ENCODE measurements at places on chromosomes 1 and 21.

GRCh38 chr1:216641669-216642460 is 81.4 kb downstream of the ESRRG start:
- peak; percentile 50 for DNase-seq

DNA sequence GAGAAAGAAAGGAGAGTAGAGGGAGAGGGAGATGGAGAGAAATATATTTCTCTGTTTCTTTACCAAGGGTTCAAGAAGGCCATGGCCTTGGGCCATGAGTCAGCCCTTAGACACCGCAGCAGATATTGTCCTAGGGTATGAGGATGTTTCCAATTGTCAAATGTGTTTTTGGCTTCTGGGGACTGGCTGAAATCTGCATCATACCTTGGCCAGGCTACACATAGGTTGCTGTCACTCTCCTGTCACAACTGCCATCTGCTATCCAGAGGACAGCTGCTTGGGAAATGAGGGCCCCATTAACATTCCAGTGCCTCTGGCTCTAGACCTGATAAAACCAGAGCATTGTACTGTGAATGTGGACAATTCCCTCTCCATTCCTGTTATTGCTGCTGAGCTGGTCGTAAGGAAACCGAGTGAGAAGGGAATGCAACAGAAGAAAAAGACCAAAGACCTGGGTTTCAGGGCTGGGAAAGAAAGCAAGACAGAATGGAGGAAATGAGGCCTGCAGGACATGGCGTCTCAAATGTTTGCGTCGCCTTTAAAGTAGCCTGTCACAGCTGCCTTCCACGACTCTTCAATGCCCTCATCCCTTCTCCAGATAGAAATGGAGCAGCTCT is 8.8 kb upstream of the PIGC start:
- DNase-seq: no peak

GRCh38 chr1:94334764-94335163 is 83.4 kb upstream of the ABCD3 start:
- DNase-seq: no peak

DNA sequence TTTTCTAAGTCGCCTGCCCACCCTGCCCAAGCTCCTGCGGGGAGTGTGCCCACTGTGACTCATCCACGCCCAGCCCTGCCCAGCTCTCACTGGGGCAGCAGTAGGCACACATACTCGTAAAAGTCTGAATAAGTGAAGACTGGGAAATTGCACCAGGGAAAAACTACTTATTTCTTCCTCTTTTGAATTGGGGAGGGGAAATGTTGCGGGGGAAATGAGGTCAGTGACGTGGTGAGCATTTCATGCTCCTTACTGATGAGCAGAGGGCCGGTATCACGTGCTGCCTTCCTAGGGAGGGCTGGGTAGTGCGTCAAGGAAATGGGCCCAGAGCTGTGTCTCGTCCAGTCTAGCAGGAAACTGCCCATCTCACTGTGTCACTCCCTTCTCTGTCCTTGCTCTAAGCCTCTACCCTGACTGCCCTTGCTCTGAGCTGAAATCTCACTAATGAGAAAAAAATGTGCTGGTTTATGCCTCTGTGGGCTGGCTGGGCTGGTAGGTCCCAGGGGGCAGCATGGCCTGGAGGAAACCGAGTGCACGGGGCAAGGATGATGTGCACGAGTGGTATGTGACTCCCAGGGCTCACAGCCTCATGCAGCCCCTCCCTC is 13.5 kb upstream of the TNFRSF1B start:
- DNase-seq: no peak

DNA sequence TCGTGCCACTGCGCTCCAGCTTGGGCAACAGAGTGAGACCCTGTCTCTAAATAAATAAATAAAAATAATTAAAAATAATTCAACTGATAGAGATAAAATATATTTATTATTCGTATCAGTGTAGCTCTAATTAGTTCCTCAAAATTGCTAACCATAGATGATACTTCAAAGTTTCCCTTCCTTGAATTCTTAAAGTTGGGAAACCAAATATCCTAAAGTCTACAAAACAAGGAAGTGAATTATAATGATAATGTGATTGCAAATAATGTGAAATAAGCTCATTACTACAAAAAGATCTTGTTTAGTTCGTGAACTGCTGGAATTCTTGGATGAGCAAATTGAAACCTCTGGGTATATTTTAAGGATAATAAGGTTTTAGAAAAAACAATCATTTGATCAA is 60.5 kb downstream of the NUP210L start:
- DNase-seq: no peak

- DNase-seq: peak; percentile 92
Measured at GRCh38 chr1:10694633-10695627, 101.5 kb downstream of the CASZ1 start.

GRCh38 chr1:64171797-64172281 is 31.6 kb upstream of the UBE2U start:
- DNase-seq: no peak

GRCh38 chr1:60746278-60746791 is 336.0 kb upstream of the NFIA start:
- DNase-seq: peak; percentile 70

- peak; percentile 2 for DNase-seq
Measured at GRCh38 chr1:86706018-86706635, 1.8 kb downstream of the SH3GLB1 start.

DNA sequence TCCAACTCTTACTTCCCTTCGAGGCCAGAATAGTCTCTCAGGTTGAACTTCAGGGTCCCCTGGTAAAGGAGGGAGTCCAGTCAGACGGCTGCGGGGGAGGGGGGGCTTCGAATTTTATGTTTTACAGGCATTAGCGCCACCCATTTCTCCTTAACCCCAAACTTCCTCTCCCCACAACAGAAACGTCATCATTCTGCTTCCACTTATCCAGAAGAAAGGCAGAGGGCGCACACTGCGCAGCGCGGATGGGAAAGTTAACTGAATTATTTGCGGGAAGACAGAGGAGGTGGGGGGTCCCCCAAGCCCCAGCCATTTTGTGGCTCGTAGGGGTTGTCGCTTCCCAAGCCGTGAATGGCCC is 529 bp upstream of the PRMT2 start:
- DNase-seq: peak; percentile 97

- peak; percentile 79 for DNase-seq
Measured at GRCh38 chr1:56584910-56585528, 5.7 kb upstream of the PLPP3 start.

GRCh38 chr1:167881069-167881468 is 32.9 kb downstream of the ADCY10 start:
- DNase-seq: no peak

- no peak for DNase-seq
Measured at GRCh38 chr1:106700211-106700610, 356.3 kb upstream of the PRMT6 start.

GRCh38 chr1:18110598-18110939 is 3.0 kb downstream of the IGSF21 start:
- no peak for DNase-seq

GRCh38 chr1:22507587-22507986 is 55.7 kb upstream of the EPHA8 start:
- DNase-seq: peak; percentile 67

DNA sequence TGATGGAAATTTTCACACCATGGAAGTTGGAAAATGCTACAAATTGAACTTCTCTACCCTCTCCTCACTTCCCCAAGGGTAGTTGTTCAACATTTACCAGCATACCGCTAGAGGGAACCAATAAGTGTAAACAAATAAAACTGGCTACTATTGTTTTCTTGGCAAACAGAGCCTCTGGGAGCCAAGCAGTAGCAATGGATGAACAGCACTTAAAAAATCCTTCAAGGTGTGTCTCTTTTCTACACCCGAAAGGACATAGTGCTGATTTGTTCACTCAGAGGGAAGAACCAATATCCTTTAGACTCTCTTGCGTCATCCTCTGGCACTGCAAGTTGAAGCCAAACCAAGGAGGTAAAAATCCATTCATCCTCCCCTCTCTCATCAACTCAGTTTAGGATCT is 161.5 kb downstream of the TBX15 start:
- no peak for DNase-seq

GRCh38 chr1:93087532-93087931 is 8.4 kb downstream of the MTF2 start:
- no peak for DNase-seq

DNA sequence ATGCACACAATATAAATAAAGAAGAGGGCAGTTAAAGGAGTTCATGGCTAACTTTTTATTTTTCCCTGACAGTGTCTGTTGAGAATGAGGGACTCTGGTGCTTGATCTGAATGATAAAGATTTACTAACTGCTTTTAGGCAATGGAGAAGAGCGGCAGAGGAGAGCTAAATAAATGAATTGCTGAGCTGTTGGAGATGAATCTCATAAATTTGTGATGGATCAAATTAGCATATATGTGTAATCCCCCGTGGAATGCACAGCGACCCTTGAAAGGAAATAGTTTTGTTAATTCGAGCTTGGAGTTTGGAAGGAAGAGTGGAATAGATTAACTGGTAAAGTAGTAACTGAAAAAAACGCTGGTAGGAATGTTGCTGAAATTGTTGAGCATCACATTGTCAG is 40.2 kb downstream of the HMCN1 start:
- no peak for DNase-seq

GRCh38 chr1:200738949-200739651 is 407 bp downstream of the CAMSAP2 start:
- DNase-seq: peak; percentile 88

- DNase-seq: peak; percentile 80
Measured at GRCh38 chr1:183416850-183417771, 1.1 kb downstream of the NMNAT2 start.

- peak; percentile 44 for DNase-seq
Measured at GRCh38 chr1:61426254-61426653, 298.7 kb downstream of the TM2D1 start.

GRCh38 chr1:212491454-212491853 is 58.7 kb downstream of the NENF start:
- no peak for DNase-seq

- DNase-seq: no peak
Measured at GRCh38 chr1:228399531-228400236, 7.0 kb downstream of the TRIM11 start.

Data from brain (organoid and tissue), 16 donors.